ENCODE measurements at places on chromosomes 16 and 17. TPM values are rescaled to one million over a fixed set of nuclear protein-coding genes. Genes with fewer than 3 reads are reported as not detected.

Gene CALB2
- polyA plus RNA-seq: 0.78 TPM

Gene RBFOX1
- 0.23 TPM for polyA plus RNA-seq

Gene CYBA
- 208 TPM for polyA plus RNA-seq

Gene PRSS53
- 2.9 TPM for polyA plus RNA-seq

Gene STH
- polyA plus RNA-seq: not detected

Gene ABAT
- polyA plus RNA-seq: 8.6 TPM

Gene OTOP2
- polyA plus RNA-seq: 0.23 TPM

Gene GRB7
- polyA plus RNA-seq: 4.1 TPM

Gene ZNF75A
- 44.7 TPM for polyA plus RNA-seq

Gene LYRM9
- polyA plus RNA-seq: 27.7 TPM

Gene HBZ
- 0.34 TPM for polyA plus RNA-seq
